ENCODE measurements at places on chromosomes 12 and 14.

DNA sequence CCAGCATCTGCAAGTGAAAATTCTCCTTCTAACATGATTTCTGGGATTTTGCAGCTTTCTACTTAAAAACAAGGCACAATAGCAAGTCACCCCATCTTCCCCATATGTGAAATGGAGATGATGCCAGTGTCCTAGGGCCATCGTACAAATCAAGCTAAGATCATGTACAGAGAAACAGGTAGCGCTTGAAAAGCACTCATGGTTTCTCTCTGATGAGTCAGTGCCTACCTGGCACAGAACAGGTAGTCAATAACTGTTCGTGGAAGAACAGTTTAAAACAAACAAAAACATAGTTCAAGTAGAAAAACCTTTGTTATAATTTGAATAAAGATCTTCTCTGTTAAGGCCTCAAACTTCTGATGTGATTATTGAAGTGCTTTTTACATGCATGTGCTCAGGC lies 46.9 kb downstream of the RAD52 start:
- DNase-seq, result no peak

- DNase-seq, result peak; percentile 30
These were observed 37.8 kb upstream of the OR4E1 start for GRCh38 chr14:21711360-21711961.

- DNase-seq, result no peak
These were observed 117.9 kb downstream of the CAND1 start for GRCh38 chr12:67386869-67387565.

GRCh38 chr12:89984846-89985245 lies 276.2 kb upstream of the ATP2B1 start:
- DNase-seq, result no peak

DNA sequence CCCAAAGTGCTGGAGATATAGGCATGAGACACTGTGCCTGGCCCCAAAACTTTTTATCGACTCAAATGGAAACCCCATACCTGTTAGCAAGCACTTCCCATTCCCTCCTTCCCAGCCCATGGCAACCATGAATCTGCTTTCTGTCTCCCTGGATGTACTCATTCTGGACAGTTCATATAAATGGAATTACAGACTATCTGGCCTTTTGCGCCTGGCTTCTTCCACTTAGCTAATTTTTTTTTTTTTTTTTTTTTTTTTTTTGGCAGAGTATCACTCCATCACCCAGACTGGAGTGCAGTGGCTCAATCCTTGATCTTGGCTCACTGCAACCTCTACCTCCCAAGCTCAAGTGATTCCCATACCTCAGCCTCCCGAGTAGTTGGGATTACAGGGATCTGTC lies 134.5 kb upstream of the MED13L start:
- no peak for DNase-seq

- DNase-seq, result no peak
These were observed 50.4 kb downstream of the AK7 start for GRCh38 chr14:96442355-96442754.

GRCh38 chr12:39010406-39010805 lies 105.0 kb upstream of the CPNE8 start:
- DNase-seq, result no peak

DNA sequence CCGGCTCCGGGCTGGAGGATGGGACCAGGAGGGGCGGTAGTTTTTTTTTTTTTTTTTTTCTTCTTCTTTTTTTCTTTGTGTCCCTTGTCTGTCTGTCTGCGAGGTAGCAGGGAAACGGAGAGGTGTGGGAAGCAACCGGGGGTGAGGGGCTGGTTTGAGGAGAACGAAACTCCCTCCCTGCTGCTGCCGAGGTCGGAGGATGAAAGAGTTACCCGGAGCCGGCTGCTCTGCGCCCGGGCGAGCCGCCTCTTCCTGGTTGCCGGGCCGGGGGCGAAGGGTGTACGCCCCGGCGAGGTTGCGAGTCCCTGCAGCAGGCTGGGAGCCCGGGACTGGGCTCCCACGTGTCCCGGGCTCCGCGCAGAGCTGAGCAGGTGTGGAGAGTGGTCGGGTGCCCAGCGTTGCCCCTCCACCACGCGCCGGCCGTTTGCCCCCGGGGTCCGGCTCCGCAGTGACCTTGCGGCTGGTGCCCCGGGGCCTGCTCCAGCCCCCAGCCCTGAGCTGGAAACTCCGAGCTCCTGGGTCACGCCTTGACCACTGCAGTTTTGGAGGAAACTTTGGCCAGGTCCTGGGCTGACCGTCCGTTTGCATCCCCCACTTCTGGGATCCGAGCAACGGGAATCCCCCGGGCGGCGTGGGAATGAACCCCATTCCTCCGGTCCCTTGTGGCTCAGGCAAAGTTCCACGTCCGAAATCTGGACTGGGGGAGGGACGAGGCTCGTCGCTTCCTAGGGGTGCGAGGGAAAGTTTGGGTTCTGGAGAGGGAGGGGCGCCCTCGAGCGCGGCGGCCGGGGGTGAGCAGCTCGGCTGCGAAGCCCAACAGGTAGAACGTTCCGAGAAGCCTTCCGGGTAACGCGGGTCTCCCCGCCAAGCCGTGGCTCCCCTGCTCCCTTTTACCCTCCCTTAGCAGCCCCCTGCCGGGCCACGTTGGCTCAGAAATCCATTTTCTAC lies 1.3 kb downstream of the CHST11 start:
- DNase-seq, result peak; percentile 13

GRCh38 chr14:93591506-93591905 lies 160.8 kb downstream of the UNC79 start:
- no peak for DNase-seq

DNA sequence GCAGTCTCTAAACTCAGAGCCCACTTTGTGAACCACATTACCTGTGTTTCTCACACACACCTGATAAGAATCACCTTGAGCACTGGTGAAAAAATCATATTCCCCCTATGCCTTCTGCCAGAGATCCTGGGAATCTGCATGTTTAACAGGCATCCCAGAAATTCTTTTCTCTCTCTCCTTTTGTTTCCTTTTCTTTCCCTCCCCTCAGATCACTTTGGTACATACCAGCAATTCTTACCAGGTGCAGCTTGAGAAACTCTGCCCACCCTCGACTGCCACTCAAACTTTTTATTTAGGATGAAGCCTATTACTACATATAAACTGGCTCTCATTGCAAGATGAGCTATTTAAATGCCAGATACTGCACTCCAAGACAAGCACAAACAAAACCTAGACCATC lies 36.0 kb downstream of the HECTD4 start:
- DNase-seq, result no peak

DNA sequence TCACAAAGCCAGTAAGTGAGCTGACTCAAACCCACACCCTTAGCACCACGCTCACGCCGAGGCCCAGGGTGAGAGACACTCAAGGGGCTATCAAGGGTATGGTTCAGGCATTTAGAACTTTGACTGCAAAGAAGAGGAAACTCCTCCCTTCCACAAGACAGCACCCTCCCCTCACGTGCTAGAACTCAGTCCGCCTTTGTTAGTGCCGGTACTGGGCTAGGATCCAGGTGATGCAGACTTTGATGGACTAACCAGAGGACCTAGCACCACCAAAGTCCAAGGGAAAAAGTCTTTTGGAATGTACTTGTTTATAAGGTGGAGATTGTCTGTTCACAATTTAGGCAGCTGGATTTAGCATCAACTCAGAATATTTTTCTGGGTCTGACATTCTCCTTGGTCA lies 33.7 kb downstream of the VWF start:
- DNase-seq, result no peak

DNA sequence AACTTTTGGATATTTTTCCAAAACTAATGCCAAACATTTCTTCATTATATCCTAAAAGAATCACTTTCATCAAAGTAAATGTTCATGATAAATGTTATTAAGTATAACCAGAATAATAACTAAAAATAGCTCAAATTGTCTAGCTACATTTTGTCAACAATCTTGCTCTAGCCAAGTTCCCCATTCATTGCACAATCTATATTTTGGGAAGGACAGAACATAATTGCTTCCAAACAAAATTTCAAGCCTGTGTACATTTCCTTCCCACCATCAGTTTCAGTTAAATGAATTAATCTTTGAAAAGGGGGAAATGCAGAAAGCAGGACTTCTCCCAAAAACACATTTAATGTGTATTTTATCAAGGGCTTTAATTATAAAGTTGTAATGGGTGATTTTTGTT lies 98.0 kb upstream of the PLEKHG7 start:
- DNase-seq, result no peak

GRCh38 chr14:52351233-52352060 lies 37.3 kb downstream of the PTGER2 start:
- peak; percentile 80 for DNase-seq

- DNase-seq, result no peak
These were observed 147.1 kb upstream of the IFNG-AS1 start for GRCh38 chr12:67842124-67842523.

- peak; percentile 80 for DNase-seq
These were observed 1.4 kb downstream of the IFFO1 start for GRCh38 chr12:6554168-6555017.

DNA sequence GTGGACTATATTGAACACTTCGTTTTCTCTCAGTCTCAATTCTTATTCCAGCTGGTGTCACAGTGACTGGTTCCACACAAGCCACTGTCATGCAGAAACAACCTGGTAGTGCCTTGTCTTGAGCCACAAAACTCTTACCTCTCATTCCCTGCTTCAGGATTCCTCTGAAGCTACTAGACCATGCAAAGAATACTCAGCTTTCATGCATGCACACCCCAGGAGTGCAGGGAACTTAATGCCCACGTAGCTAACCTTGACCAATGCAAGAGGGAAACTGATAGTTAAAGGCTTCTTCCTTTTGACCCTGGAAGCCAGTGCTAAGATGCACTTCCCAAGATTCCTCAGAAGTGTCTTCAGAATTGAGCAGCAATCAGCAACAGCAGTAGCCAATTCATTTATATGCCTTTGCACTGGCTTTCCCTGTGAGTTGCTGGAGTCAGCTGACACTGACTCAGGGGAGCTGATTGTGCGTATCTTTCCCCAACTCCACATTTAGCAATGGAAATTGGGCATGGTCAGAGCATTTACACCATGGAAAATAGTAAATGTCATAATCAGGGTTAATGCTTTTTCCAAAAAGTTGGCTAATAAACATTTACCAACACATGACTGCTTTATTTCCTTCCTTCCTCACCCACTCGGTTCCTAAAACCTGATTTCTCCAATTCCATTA lies 113.6 kb upstream of the SLC35F4 start:
- DNase-seq, result no peak

DNA sequence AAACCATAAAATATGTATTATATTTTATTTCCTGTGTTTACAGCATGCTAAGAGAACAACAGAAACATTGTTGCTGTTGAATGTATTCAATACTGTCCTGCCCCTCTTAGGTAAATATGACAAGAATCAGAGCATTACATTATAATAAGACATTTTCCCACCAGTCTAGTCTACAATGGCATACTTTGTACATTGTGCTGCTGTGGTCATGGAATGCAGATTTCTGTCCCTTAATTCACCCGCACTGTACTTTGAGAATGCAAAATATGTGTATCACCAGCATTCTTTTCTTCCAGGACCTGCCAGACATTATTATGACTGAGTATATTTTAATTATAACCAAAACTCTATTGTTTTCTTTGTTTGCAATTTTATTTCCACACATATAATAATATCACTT lies 16.5 kb upstream of the OR10AD1 start:
- DNase-seq, result no peak

- no peak for DNase-seq
These were observed 153.0 kb downstream of the PHETA1 start for GRCh38 chr12:111215881-111216280.

GRCh38 chr12:95859344-95859816 lies 628 bp downstream of the SNRPF start:
- peak; percentile 38 for DNase-seq

- DNase-seq, result no peak
These were observed 14.0 kb upstream of the INSM2 start for GRCh38 chr14:35519986-35520385.

- peak; percentile 81 for DNase-seq
These were observed 1.2 kb downstream of the KRT3 start for GRCh38 chr12:52794479-52795331.

GRCh38 chr14:63286071-63286470 lies 32.7 kb downstream of the GPHB5 start:
- DNase-seq, result no peak

- no peak for DNase-seq
These were observed 69.4 kb upstream of the GSC start for GRCh38 chr14:94839348-94839747.

DNA sequence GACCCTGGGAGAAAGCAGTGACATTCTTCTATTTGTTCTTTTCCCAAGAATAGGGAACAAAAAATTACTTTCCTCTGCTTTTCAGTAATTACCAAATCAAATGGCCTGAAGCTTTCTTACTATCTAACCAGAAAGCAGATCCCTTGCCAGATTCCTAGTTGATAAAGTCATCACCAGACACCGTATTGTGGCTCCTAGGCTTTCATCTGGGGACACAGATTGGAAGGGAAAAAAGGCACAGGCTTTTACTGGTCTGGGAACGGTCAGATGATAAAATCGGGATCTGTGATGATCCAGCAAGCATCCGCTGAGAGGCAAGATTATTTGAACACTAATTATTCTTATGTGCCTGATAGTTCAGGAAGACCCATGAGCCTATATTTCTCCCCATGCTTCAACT lies 79.1 kb upstream of the BCL2L14 start:
- peak; percentile 40 for DNase-seq

GRCh38 chr12:101828463-101829196 lies 2.1 kb downstream of the GNPTAB start:
- DNase-seq, result no peak

- no peak for DNase-seq
These were observed 64.1 kb downstream of the ZNF641 start for GRCh38 chr12:48286665-48287064.

DNA sequence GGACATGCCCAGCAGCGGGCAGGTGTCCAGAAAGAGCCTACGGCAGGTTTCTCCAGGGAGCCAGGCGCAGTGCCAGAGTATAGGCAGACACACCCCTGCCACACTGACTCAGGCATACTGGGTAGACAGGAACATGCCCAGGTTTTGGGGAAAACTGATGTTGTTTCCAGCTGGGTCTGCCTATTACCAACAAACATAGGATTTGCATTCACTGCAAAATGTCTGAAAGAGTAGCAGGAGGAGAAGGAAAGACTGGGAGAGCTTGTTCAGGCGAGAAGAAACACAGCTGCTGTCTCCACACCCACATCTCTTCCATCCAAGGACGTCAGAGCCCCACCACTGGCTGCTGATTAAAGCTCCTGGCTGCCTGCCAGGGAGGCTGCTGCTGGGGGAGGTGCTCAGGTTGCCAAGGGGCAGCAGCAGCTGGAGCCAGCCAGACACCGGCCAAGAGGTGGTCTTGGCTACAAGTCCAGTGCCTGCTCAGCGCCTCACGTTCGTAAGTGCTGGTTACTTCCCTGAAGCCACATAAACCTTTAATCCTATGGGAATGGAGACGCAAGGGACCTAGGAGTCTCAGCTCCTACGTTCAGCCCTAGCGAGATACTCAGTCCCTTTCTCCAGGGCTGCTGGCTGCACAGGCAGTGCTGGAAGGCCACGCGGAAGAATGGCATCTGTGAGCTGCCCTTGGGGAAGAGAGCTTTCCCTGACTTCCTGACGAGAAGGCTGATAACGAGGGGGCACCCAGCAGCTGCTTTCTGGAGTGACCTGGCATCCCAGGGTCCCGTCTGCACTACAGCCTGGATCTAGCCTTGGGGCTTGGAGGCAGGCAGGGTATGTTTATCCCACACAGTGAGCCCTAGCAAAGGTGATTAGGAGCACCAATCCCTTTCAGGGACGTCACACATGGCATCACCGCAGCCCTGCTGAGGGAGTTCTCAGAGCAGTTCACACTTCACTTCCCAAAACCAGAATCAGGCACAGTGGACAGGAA lies 58.1 kb downstream of the PLEKHG3 start:
- peak; percentile 85 for DNase-seq

Data from fibroblast of skin of right biceps (primary cell).